Activated CD8-positive, alpha-beta memory T cell treated with anti-CD3 and anti-CD28 coated beads, Interleukin-2, amount 50 U/mL, for 4 hours (primary cell): ENCODE measurements at places on chromosomes 6 and 20.

- DNase-seq, result no peak
Measured at GRCh38 chr6:137849181-137849980, 17.7 kb upstream of the TNFAIP3 start.

DNA sequence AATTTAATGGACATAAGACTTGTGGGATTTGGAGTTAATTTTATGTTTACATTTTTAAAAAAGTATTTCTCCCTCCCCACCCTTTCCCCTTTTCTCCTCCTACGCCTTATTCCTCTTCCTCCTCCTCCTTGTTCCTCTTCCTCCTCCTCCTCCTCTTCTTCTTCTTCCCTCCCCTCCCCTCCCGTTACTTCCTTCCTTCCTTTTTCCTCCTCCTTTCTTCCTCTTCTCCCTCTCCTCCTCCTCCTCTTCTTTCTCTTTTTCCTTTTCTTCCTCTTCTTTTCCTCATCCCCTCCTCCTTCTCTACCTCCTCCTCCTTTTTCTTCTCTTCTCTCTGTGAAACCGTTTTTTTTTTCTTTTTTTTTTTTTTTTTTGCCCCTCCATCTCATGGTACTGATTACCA, 139.6 kb downstream of the EYA4 start:
- DNase-seq, result no peak

DNA sequence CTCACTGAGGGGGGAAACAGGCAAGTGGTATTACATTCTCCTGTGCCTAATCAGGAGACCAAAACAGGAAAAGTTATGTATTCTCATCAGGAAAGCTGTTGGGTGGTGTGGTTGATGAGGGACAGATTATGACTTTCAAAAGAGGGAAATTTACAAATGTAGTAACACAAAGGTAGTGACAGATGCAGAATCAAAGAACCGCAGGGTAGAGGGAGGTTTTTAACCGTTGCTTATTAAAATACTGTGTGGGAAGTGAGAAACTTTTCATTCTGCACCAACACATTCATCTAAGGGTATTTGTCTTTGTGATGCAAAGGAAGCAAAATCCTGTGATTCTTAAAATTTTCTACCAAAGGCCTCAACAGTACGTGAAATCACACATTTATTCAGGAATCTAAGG, 288.2 kb upstream of the MAN1A1 start:
- DNase-seq, result no peak

GRCh38 chr20:64069614-64070243, 6.7 kb downstream of the TCEA2 start:
- DNase-seq, result no peak

- DNase-seq, result no peak
Measured at GRCh38 chr6:159436581-159436980, 256.5 kb downstream of the SOD2 start.

- no peak for DNase-seq
Measured at GRCh38 chr6:131995917-131996316, 44.7 kb upstream of the CCN2 start.

DNA sequence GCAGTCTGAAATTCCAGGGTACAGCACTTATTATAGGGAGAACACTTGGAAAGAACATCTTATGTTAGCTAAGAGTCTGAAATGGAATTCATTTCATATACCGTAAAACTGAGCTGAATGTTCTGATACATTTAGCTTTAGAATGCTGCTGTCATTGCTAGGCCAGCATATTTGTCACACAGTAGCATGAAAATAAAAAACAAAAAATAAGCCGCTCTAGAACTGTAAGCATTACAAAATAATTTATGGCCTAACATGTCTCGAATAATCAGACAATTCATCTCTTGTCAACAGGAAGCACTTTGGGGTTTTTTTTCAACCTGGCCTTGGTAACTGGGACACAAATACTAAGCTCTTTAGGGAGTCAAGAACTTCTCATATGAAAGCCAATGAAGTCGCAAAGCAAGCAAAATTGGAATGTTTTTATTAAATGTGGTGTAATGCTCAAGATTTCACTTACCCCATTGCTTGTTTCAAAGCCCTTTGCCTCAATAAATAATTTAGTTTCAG, 115.7 kb downstream of the PHACTR1 start:
- DNase-seq, result no peak
